T-helper 17 cell (primary cell): ENCODE measurements at places on chromosomes 1 and 21.

GRCh38 chr1:12604114-12604874 lies 13.7 kb downstream of the DHRS3 start:
- DNase-seq = peak; percentile 38

DNA sequence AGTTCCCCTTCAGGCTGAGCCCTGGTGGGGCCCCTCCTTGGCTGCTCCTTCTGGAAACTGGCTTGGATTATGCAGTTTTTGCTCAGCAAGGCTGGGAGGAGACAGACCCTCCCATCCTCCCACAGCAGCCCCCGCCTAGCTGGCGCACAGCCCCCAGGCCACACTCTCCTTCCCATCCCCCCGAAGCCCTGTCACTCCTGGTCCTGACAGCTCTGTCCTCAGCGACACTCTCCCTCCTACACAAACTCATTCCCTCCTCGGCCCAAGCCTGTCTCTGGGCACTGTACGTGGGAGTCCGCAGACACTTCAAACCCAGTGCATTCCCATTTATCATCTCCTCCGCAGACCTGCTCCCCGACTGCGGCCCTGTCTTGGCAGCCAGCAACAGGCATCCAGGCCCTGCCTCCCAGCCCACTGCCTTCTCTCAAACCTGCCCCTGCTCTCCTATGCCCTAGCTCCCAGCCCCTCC lies 25.0 kb upstream of the EPHB2 start:
- DNase-seq = no peak

DNA sequence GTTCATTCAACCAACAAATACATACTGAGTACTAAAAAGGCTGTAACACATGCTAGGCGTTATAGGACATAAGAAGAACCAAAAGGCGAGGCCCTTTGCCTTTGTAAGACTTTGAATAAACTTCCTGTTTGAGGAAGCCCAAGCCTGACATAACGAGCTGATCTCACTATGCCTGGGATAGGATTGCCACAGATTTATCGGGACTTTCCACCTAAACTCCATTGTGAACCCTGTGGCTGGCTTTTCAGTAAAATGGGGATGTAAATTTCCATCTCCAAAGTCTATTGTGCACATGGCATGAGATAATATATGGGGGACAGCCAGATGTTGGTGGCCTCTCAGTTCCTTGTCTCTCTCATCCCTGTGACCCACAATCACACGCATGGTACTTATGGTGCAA lies 41.9 kb downstream of the LMO4 start:
- DNase-seq = no peak

GRCh38 chr1:35505911-35506798 lies 51.0 kb downstream of the KIAA0319L start:
- DNase-seq = peak; percentile 26

DNA sequence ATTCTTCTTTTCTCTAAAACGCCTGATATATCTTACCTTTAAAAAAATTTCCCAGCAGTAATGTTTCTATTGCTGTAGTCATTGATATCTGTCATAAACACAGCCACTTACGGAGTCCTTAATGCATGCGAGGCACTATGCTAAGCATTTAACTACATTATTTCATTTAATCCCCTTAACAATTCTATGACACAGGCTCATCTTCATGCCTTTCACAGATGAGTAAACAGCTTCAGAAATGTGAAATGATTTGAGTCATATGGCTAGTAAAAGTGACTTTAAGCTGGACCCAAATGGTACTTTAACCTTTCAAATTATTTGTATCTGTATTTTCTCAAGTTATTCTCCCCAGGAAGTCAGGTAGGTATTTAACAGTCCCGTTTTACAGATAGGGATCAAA lies 125.1 kb upstream of the FGGY start:
- DNase-seq = no peak

DNA sequence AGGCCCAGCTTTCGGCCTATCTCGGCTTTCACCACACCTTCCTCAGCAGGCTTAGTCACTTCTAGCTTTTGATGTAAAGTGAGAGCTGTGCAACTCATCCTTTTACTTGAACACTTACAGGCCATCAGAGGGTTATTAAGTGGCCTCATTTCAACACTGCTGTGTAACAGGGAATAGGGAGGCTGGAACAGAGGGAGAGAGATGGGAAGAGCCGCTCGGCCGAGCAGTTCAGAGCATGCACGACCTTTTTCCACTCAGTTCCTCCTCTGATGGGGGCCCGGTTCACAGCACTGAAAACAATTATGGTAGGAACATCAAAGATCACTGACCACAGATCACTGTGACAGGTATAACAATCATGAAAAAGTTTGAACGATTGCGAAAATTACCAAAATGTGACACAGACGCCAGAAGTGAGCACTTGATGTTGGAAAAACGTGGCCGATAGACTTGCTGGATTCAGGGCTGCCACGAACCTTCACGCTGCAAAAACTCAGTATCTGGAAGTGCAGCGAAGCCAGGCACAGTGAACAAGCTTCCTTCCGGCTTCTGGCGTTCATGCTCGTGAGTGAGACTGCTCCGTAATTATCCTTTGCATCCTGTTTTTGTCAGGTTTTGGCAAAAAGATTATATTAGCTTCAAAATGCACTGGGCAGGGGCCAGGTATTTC lies 28.6 kb downstream of the AGPAT3 start:
- no peak for DNase-seq

- no peak for DNase-seq
Measured at GRCh38 chr1:7719468-7720094, 51.5 kb upstream of the VAMP3 start.

DNA sequence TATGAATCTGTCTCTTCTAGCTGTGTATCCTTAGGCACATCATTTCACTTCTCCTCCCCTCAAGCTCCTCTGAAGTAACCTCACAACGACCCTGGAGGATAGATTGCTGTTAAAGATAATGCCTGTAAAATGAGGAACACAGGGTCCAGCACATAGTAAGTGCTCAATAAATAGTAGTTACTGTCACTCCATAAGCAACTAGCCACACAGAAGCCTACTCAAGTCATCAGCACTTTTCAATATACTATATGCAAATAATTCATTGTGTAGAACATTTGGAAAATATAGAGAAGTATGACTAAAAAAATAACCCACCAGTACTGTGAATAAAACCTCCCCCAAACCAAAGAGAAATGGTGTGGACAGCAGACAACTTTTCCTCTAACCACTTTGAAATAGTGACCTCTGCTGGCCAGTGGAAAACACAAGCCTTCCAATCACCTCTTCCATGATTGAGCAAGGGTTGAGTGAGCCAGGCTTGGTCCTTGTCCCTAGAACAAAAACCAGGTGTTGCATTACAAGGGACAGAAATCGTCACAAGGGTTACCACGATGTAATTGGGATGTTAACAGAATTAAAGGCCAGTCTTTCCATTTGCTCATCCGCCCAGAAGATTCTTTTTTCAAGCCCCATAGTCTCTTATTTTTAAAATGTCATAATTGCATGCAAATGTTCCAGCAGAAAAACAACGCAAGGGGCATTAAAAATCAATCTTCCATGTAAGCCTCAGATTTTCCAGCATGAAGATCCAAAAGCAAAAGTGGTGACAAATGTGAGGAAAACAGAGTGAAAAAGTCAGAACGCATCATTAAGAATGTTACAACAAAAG lies 15.7 kb upstream of the GLIS1 start:
- DNase-seq = no peak

DNA sequence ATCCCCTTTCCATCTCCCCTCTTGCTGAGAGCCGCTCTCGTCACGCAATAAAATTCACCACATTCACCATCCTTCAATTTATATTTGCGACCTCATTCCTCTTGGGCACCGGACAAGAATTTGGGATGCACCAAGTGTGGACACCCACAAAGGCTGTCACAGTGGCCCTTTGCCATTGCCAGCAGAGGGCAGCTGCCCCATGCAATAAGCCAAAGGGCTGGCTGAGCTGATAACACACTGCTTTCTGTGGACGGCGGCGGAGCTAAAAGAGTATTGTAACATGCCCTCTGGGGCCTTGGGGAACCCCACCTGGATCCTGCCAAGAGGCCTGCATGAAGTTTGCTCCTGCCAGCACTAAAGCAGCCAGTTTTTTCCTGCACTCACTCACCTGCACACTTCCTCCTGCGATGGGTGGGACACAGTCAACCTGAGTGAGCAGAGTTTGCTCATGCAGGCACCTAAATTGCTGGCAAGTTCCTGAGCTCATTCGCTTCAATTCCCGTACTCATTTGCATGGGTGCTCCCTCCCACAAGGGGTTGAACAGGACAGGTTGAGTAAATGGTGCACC lies 792.3 kb upstream of the ADAMTS5 start:
- DNase-seq = no peak

GRCh38 chr1:234849832-234850231 lies 239.9 kb upstream of the IRF2BP2 start:
- no peak for DNase-seq

DNA sequence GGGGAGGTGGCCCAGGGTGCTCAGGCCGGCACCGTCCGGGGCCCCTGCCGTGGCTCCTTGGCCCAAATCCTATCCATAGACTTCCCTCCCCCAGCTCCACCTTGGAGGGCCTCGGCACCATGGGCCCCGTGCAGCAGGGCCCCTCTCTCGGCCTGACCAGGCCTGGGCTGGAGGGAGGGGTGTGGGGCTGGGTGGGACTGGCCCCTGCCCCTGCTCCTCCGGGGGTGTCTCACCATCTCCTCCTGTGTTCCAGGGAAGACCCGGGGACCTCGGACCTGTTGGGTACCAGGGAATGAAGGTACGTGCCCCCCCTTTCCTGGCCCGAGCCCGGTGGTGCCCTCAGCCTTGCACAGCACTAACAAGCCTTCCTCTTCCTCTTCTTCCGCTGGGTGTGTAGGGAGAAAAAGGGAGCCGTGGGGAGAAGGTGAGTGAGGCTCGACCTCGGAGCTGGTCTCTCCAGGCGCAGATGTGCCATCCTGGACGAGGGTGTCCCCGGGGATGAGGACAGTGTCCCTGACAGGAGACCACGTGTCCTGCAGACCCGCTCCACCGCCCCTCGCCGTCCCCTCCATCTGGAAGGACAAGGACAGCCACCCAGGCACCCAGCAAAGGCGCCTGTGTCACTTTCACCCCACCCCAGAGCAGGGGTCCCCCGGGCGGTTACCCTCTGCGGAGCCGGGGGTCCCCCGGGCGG lies 7.9 kb downstream of the COL6A1 start:
- DNase-seq = no peak

DNA sequence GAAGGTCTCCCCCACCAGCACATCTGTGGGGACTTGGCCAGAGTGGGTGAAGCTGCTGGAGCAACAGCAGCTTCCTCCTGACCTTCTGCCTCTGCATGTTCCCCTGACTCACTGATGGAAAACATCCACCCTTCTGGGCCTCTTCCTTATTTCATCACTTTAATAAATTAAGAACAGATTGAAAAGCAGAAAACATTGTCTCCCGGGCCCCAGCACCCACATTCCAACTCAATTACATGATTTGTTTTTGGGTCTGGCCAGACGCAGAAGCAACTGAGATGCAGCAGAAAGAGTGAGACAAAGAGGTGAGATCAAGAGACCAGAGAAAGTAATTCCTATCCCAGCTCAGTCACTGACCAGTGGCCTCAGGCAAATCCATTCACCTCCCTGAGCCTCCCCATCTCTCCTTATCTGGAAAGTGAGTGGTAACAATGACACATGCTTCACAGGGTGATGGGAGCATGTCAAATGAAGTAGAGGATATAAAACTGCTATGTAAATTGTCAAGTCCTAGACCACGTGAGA lies 157.1 kb downstream of the ELAVL4 start:
- no peak for DNase-seq

DNA sequence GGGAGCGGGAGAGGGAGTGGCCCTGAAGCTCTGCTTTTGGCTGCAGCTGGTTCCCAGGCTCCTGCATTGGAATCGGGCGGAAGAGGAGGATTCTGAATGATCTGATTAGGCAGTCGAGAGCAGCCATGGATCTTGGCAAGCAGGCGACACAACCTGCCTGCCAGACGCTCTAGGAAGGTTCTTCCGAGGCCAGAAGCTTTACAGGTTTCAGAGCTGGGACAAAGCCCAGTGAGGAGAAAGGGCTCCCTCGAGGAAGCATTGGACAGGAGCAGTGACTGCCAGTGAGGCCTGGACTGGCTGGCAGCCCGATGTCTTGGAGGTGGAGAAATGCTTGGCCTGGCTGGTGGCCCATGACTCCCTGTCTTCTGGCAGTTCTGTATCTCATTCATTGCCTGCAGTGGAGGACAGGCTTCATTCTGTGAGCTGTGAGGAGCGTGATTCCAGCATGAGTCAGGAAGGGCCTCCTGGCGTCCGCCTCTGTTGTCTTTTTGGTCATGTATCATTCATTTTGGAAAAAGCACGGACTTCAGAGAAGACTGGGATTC lies 132.7 kb upstream of the IPO9 start:
- DNase-seq = no peak

GRCh38 chr1:104855550-104855949 lies 1105.9 kb downstream of the AMY1C start:
- DNase-seq = no peak

DNA sequence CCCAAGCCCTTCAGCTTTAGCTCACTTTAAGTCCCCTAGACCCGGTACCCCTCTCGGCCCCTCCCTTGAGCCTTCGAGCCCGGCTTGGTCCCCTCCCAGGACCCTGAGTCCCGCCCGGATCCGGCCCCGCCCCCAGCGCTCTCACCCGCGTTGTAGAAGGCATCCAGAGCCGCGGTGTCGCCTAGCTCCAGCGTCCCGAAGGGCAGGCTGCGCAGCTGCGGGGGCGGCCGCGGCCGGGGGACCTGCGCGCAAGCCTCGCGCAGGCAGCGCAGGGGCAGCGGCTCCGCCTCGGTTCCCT lies 699 bp downstream of the MAP3K6 start:
- peak; percentile 68 for DNase-seq

- DNase-seq = no peak
Measured at GRCh38 chr1:17393230-17393629, 21.2 kb downstream of the PADI6 start.

GRCh38 chr1:239647045-239647444 lies 260.7 kb downstream of the CHRM3 start:
- no peak for DNase-seq

GRCh38 chr1:3674100-3675094 lies 22.1 kb downstream of the TP73 start:
- no peak for DNase-seq

GRCh38 chr1:8171751-8172464 lies 145.8 kb upstream of the ERRFI1 start:
- no peak for DNase-seq
